ENCODE measurements at places on chromosomes 2 and 18.

GRCh38 chr2:70282439-70282838 lies 11.1 kb downstream of the SNRPG start:
- no peak for DNase-seq

DNA sequence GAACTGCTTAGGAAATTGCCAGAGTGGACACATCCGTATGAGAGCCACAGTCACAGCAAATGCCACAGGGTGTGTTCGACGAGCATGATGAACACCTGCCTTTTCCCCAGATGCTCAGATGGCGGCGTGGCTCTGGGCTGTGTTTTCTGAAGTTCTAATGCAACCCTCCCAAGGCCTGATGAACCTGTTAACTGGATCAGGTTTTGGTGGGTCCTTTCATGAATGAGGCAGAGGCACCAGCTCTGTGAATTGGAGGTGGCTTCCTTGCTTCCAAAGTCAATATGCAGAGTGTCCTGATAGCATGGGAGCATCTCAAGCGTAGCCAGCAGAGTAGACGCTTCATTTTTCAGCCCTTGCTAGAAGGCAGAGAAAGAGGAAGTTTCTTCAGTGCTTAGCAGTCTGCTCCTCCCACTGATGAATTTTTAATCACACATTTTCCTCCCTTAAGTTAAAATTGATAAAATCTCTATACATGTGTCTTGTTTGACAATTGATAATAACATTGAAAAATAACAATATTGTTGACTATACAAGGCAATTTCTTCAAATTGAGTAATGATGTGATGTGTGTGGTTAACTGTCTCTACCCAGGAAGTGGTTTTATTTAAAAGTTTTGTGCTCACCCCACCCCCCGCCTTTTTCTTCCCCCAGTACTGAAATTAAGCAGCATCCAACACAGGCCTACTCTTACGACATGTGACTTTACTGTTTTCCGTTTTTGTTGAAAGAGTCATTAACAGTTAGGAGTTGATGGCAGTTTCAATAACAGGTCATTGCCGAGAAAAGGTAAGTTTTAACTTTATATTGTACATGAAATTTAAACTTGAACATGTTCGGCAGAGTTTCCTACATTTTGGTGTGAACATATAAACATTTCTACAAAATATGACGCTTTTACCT lies at the start of gene ARHGAP15:
Gene ARHGAP15, plus strand, starts transcription at position 739 of the 900 bp plus-strand sequence.
- DNase-seq = peak; percentile 43

- DNase-seq = no peak
Observed at GRCh38 chr2:7013471-7014160, 96.4 kb downstream of the RNF144A start.

GRCh38 chr2:9178110-9178903 lies 28.3 kb upstream of the ASAP2 start:
- no peak for DNase-seq

DNA sequence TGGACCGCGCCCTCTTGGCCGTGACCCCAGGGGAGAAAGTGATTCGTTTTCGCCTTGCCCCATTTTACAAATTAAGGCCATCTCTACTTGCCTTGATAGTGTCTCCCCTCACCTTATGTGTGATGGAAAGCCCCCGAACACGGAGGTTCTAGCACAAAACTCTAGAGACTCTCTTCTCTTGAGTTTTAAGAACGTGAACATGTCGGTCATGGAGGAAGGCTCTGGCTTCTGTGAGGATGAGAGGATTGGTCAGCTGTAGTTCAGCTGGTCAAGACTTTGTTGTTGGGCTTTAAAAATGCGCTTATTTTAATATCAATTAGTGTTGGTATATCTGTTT lies 828 bp downstream of the DYNC1I2 start:
- no peak for DNase-seq
